ENCODE measurements at places on chromosomes 5 and 9. TPM values are rescaled to one million over a fixed set of nuclear protein-coding genes. Genes with fewer than 3 reads are reported as not detected.

DNA sequence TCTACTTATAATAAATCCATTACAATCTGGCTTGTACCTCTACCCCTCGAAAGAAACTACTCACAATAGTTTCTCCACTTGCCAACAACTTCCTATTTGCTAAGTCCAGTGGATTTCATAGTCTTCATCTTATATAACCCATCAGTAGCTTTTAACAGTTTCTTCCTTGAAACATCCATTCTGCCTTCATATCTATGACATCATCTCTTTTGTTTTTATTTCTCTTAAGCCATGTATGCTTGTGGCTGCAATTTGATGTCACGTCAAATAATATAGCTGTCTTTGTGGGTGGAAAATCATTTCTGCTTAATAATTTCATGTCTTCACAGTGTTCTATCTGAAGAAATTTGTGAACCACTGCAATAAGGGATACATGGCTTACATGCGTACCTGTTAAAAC, 77.5 kb upstream of the GRHPR start:
- no peak for DNase-seq

DNA sequence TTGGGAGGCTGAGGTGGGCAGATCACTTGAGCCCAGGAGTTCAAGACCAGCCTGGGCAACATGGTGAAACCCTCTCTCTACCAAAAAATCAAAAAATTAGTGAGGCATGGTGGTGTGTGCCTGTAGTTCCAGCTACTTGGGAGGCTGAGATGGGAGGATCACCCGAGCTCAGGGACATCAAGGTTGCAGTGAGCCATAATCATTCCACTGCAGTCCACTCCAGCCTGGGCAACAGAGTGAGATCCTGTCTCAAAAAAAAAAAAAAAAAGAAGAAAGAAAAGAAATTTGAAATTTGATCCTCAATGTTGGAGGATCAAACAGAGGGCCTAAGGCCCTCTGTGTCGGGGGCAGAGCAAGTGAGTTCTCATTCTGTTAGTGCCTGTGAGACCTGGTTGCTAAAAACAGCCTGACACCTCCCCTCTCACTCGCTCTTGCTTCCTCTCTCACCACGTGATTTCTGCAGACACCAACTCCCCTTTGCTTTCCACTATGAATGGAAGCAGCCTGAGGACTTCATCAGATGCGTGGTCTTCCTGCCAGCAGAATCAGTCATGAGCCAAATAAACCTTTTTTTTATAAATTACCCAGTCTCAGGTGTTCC, 8.4 kb upstream of the GOLPH3 start:
- no peak for DNase-seq

DNA sequence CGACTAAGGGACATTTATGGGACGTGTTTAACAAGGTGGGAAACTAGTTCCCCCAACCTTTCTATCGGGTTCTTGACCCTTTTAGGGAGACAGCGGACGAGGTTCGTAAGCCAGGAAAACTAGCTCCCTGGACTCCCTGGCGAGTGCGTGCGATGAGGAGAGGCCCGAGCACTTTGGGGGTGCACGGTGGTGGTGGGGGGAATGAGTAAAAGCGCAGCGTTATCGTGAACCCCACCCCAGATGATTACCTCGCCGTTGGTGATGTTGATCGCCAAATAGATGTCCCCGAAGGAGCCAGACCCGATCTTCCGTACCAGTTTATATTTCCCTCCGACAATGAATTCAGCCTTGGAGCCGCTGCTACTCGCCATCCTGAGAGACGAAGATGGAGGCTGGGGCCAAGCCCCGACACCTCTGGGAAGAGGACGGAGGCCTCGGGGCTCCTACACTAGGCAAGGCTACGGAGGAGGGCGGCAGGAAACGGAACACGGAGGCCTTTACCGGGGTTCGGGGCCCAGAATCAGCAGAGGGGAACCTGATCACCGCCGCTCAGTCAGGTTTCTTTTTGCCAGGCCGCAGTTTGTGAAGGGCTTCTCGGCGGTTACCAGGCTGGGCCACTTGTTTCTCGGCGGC, 529 bp downstream of the CSNK1A1 start:
- DNase-seq: no peak

DNA sequence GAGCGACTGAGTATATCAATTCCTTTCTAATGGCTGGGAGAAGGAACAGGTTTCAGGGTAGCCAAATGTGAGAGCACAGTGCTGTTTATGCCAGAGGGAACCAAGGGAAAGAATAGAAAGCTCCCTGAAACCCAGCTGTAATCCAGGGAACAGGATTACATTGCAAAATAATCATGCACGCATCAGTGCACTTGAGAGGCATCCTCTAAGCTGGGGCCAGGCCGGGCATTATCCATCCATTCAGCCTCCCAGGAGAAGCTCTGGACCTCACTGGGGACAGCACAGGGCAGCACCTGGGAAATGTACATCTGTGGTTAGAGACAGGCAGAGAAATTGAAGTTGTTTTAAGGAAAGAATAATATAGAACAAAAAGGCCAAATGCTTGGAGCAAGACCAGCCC, 72.7 kb downstream of the MTRR start:
- DNase-seq: no peak

DNA sequence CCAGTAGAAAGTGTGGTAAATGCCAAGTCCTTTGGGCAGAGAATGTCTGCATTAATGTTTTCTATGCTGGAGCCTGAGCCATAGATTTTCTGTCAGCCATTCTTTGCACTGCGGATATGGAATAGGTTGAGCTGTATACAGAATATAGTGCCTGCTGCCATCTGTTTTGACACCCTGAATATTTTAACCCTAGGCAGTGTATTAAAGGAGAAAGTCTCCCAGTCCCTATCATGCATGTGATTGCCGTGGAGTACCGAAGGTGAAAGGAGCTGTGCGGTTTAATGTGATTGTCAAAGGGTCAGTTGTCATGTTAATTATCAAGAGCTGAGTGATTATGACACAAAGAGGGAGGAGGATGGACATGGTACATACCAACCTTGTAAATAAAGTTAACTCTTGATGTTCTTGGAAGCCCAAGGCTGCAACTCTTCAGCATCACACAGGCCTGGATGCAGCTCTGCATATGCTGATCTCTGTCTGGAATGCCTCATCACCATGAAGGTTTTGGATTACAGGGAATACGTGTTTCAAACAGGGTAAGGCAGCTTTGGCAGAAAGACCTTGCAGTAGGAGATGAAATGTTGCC, 247.1 kb upstream of the ELAVL2 start:
- DNase-seq: no peak

DNA sequence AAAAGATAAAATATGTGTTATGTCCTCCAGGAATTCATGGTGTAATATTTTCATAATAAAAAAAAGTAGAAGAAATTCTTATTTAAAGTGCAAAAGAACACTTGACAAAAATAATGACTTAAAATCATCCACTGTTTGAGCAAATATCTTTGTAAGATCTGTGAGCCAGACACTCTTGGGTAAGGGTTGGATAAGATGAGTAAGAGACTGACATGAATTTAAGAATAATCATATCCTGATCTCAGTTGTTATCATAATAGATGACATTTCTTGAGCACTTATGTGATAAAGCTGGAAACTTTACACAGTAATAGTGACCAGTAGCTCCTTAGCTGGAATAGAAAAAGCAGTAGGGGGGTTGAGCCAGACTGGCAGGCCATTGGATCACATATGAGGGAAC, 40.0 kb upstream of the ADRB2 start:
- no peak for DNase-seq

GRCh38 chr9:38281196-38281595, 111.3 kb upstream of the ALDH1B1 start:
- DNase-seq: no peak

- DNase-seq: no peak
Measured at GRCh38 chr5:113204525-113205161, 228.0 kb downstream of the DCP2 start.

Gene ADAMTSL1
- polyA plus RNA-seq: 15.9 TPM

Gene CCNH
- polyA plus RNA-seq: 23.5 TPM

Gene CCDC180
- polyA plus RNA-seq: 6.2 TPM

Gene TMC1
- 0.59 TPM for polyA plus RNA-seq

Gene SLC6A19
- not detected for polyA plus RNA-seq

Data from muscle of arm (tissue), 14 donors.